ENCODE measurements at places on chromosomes 7 and 10. TPM values are rescaled to one million over a fixed set of nuclear protein-coding genes. Genes with fewer than 3 reads are reported as not detected.

- no peak for DNase-seq
- H3K27me3 ChIP-seq = no peaks in the 10 kb centered on the region
- H3K36me3 ChIP-seq = no peaks in the 10 kb centered on the region
- no peaks in the 10 kb centered on the region for H3K4me1 ChIP-seq
- H3K4me3 ChIP-seq = no peak overlapping the region
Observed at GRCh38 chr7:8258734-8259133, 3.2 kb downstream of the ICA1 start.

PNLIPRP2 gene
- polyA plus RNA-seq = not detected

RET gene
- 0.28 TPM for polyA plus RNA-seq

ASIC3 gene
- 0.07 TPM for polyA plus RNA-seq

HIP1 gene
- polyA plus RNA-seq = 30.0 TPM

GRCh38 chr10:97651773-97652172 lies 11.3 kb downstream of the PI4K2A start:
- H3K27ac ChIP-seq = no peak overlapping the region
- H3K4me1 ChIP-seq = peaks cover 14% of the 10 kb centered on the region
- no peak overlapping the region for H3K4me3 ChIP-seq
- peaks cover 15% of the 10 kb centered on the region for H3K36me3 ChIP-seq

DNA sequence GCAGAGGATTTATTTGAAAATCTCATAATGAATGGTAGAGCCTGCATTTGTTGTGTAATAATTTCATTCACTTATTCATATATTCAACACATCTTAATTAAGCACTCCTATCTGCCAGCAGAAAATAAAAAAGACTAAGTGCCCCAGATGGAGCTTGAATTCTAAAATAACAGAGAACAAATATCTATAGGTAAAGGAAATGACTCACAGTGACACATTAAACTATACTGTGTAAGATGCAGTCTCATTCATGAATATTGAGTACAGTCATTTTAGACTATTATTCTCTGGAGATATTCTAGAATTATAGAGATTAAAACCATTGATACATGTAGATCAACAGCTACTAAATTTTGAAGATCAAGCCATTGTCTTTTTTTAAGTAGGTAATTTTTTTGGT lies 72.1 kb downstream of the PTPRZ1 start:
- no peak for DNase-seq
- H3K4me3 ChIP-seq = no peak overlapping the region
- no peak overlapping the region for H3K27ac ChIP-seq
- H3K36me3 ChIP-seq = no peaks in the 10 kb centered on the region

DNA sequence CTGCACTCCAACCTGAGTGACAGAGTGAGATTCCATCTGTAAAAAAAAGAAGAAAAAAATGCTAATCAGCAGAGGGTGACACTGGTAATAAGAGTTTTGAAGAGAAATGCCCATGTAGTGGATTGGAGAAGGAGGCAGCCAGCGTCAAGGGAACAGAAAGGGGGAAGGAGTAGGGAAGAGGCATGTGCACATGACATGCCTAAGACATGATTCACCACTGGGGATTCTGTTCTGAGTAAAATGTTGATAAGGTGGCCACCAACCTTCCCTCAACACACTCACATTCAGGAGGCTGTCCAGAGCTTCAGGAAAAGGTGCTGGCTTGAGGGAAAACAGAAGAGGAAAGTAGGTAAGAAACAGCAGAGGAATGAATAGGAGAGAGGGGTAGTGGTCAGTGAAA lies 39.9 kb downstream of the AKR1D1 start:
- peak; percentile 9 for DNase-seq
- H3K4me3 ChIP-seq = no peak overlapping the region
- H3K36me3 ChIP-seq = no peaks in the 10 kb centered on the region

- H3K27me3 ChIP-seq = no peaks in the 10 kb centered on the region
- DNase-seq = no peak
- no peak overlapping the region for H3K27ac ChIP-seq
- peaks cover 13% of the 10 kb centered on the region for H3K4me1 ChIP-seq
Observed at GRCh38 chr10:103155471-103156085, 37.5 kb downstream of the NT5C2 start.

SLC16A12 gene
- 0.26 TPM for polyA plus RNA-seq

DNA sequence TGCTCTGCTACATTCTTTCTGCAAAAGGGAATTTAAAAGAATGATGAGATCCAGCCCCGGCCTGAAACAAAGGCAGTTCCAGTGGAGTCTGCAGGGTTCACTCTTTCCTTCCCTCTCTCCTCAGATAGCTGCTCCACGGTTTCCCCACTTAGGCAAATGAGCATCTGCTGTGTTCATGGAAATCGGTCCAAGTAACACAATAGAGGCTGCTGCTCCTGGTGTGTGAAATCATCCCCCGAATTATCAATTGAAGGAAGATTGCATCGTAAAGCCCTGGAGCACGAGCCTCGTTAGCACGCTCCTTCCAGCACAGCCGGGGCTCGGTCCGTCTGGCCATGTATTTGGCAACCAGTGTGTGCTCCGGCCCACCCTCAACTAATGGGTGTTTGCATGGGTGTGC lies 108.3 kb upstream of the DPP6 start:
- no peaks in the 10 kb centered on the region for H3K27me3 ChIP-seq
- DNase-seq = no peak
- H3K4me1 ChIP-seq = no peaks in the 10 kb centered on the region
- H3K36me3 ChIP-seq = no peaks in the 10 kb centered on the region

DNA sequence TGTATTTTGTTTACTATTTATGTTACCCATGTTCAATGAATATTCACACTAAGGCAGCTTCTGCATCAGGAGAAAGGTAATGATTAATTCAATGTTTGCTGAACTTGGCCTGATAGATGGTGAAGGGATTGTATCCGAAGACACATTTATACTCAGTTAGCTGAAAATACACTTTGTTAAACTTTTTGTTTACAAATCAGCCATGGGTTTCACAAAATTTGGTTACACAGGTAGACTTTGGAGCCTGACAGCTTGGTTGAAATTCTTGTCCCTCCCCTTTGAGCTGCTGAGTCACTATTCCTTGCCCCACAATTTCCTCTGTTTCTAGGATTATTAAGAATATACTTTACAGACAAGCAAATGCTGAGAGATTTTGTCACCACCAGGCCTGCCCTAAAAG lies 162.6 kb downstream of the PPP1R3A start:
- H3K4me3 ChIP-seq = no peak overlapping the region
- no peaks in the 10 kb centered on the region for H3K27me3 ChIP-seq
- H3K27ac ChIP-seq = no peak overlapping the region
- no peak for DNase-seq
- H3K36me3 ChIP-seq = no peaks in the 10 kb centered on the region
